Hematopoietic multipotent progenitor cell treated with erythropoietin and hydrocortisone succinate and interleukin-3 and kit ligand, for 17 days (in vitro differentiated cells): ENCODE measurements at places on chromosomes 7 and 10.

- DNase-seq = no peak
Observed at GRCh38 chr7:23471106-23471859, 992 bp upstream of the IGF2BP3 start.

DNA sequence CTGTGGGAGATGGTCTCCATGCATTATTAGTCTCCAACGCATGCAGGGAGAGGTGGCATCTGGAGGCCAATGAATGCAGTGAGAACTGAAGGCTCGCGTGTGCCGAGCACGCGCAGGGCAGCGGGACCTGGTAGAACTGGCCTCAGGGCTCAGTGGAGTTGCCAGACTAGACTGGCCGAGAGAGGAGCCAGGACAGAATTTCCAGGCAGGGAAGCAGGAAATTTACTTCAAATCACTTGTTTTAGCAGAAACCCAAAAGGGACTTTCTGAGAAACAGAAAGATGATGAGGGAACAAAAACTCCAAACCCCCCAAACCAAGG lies 311.0 kb upstream of the IMMP2L start:
- DNase-seq = no peak

GRCh38 chr10:127854769-127855590 lies 37.8 kb downstream of the CLRN3 start:
- no peak for DNase-seq

DNA sequence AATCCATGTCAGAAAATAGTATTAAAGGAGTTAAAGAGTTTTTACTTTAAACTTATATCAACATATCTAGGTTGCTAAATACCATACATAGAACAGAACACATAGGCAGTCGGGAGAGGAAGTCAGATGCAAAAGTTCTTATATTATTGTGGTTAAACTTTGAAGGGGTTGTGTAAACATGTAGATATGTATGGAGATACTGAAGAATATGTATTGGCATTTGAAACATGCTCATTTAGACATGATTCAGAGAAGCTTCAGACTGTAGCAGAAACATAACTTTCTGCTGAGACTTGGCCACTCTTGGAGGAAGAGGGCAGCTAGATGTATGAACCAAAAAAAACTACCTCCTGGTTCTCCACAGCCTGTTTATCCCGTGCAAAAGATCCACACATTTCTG lies 103.5 kb upstream of the FERD3L start:
- no peak for DNase-seq

DNA sequence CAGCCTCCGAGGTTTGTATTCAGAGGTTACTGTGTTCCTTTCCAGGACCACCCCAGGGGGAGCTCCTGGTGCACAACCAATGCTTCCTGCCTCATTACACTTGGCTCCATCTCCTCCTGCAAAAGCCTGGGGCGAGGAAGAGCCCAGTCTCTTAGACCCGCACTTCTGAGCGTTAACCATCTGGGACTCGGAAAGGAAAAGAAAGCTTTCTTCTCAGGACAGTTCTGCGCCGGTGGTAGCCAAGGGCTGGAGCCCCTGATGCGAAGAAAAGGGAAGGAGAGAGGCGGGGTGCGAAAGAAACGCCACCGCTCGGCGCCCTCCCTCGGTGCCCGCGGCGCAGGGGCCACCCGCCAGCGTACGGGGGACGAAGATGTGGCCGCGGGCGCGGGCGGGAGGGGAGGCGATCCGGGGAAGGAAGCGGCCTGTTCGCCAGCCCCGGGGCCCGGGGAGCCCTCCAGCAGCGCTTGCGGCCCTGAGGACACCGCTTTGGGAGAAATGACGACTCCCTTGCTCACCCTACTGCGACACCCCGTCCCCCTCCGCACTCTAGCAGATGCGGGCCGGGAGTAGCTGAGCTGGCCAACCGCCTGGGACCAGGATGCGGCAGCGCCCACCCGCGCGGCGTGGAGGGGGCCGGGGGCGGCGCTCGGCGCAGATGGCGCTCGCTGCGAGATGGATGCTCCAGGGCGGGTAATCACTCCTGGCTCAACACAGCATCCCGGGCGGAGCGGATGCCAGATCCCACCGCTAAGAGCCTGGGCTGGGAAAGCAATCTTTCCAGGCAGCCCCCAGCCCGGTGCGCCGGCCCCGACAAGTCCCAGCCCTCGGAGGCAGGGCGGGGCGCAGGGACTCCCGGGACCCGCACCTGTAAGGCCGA lies 1.3 kb downstream of the NRCAM start:
- no peak for DNase-seq

- no peak for DNase-seq
Observed at GRCh38 chr7:108190891-108191290, 60.7 kb upstream of the LAMB4 start.

- DNase-seq = no peak
Observed at GRCh38 chr7:111919164-111919563, 287.0 kb downstream of the DOCK4 start.
